ENCODE measurements at places on chromosomes 1 and 21. TPM values are rescaled to one million over a fixed set of nuclear protein-coding genes. Genes with fewer than 3 reads are reported as not detected.

C1orf94 gene
- total RNA-seq: 1.9 TPM

HLX gene
- total RNA-seq: 0.88 TPM

EFNA4 gene
- 11.7 TPM for total RNA-seq

AMY2A gene
- total RNA-seq: not detected

FCGR1A gene
- total RNA-seq: not detected

CRTC2 gene
- 44.7 TPM for total RNA-seq

DAB1 gene
- 9.2 TPM for total RNA-seq

PRAMEF33 gene
- total RNA-seq: not detected

TMEM183A gene
- 93.4 TPM for total RNA-seq

SPATA45 gene
- 0.68 TPM for total RNA-seq

SYDE2 gene
- total RNA-seq: 12.1 TPM

SERPINC1 gene
- not detected for total RNA-seq

ZNF362 gene
- 19.4 TPM for total RNA-seq

NFYC gene
- 54.7 TPM for total RNA-seq

RIMS3 gene
- total RNA-seq: 14.2 TPM

ILF2 gene
- total RNA-seq: 357 TPM

C1orf210 gene
- total RNA-seq: 5.9 TPM

AJAP1 gene
- 8.6 TPM for total RNA-seq

RASSF5 gene
- total RNA-seq: 0.50 TPM

CHIT1 gene
- total RNA-seq: not detected

DMRTA2 gene
- 0.11 TPM for total RNA-seq

LMOD1 gene
- total RNA-seq: 0.31 TPM

ZNF683 gene
- not detected for total RNA-seq

NEK2 gene
- total RNA-seq: 17.6 TPM

AQP10 gene
- total RNA-seq: not detected

DNAH14 gene
- 39.7 TPM for total RNA-seq

SPATA46 gene
- not detected for total RNA-seq

PLPPR5 gene
- 0.79 TPM for total RNA-seq

NT5C1A gene
- not detected for total RNA-seq

LIPI gene
- total RNA-seq: not detected

MXRA8 gene
- 8.1 TPM for total RNA-seq

CD101 gene
- 1.8 TPM for total RNA-seq

L1TD1 gene
- total RNA-seq: 423 TPM

AMY1B gene
- not detected for total RNA-seq

OR2L5 gene
- not detected for total RNA-seq

UAP1 gene
- 25.8 TPM for total RNA-seq

NPHS2 gene
- not detected for total RNA-seq

MARK1 gene
- total RNA-seq: 17.5 TPM

E2F2 gene
- total RNA-seq: 5.1 TPM

LRRN2 gene
- total RNA-seq: 5.8 TPM

RPE65 gene
- total RNA-seq: not detected

KCNK2 gene
- 0.44 TPM for total RNA-seq

STUM gene
- 0.11 TPM for total RNA-seq

IL12RB2 gene
- 0.77 TPM for total RNA-seq

PCP4L1 gene
- 0.83 TPM for total RNA-seq

SH2D5 gene
- total RNA-seq: 7.2 TPM

MPL gene
- not detected for total RNA-seq

PEX14 gene
- total RNA-seq: 23.9 TPM

GPATCH3 gene
- 19.4 TPM for total RNA-seq

ZSWIM5 gene
- total RNA-seq: 3.4 TPM

HEYL gene
- 1.9 TPM for total RNA-seq

DMAP1 gene
- total RNA-seq: 55.3 TPM
